Osteoblast (primary cell): ENCODE measurements at places on chromosomes 5 and 9. TPM values are rescaled to one million over a fixed set of nuclear protein-coding genes. Genes with fewer than 3 reads are reported as not detected.

GRCh38 chr9:133647765-133648469 lies 11.8 kb downstream of the DBH start:
- no peak for DNase-seq

DNA sequence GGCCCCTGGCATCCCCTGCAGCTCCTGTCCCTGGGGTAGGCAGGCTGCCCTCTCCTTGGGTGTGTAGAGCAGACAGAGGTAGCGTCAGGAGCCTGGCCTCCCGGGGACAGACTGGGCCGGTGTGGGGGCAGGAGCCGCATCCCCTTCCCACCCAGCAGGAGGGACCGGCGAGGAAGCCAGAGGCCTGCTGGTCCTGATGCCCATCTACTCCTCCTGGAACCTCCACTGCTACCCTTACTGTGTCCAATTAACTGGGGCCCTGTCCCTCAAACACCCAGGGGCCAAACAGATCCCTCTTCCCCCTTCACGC lies 15.6 kb downstream of the RALGDS start:
- DNase-seq, result peak; percentile 77

The GPR151 gene
- not detected in 2 replicates for total RNA-seq

The ZNF454 gene
- 2.5 and 3.8 TPM in 2 replicates for total RNA-seq

- DNase-seq, result peak; percentile 44
Measured at GRCh38 chr5:153352685-153353219, 137.7 kb upstream of the GRIA1 start.

DNA sequence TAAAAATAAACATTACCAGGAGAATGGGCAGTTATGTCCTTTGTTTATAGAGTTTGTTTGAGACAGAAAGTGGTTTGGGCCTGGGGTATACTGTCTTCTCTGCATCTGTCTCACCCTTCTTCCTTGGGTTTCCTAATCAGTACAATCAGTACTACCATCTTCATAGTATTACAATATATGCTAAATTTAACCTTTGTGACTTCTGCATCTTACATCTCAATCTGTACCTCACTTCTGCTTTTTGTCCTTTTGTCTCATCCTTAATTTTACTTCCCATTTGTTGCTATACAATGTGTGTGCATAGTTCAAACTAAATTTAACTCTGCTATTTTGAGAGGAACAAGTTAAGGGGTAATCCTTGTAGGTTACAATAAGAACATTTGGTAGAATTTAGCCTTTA lies 19.6 kb downstream of the FBXO38 start:
- no peak for DNase-seq

- DNase-seq, result no peak
Measured at GRCh38 chr5:76972689-76973088, 19.8 kb downstream of the CRHBP start.

The FGF10 gene
- 1.4 and 1.8 TPM in 2 replicates for total RNA-seq

DNA sequence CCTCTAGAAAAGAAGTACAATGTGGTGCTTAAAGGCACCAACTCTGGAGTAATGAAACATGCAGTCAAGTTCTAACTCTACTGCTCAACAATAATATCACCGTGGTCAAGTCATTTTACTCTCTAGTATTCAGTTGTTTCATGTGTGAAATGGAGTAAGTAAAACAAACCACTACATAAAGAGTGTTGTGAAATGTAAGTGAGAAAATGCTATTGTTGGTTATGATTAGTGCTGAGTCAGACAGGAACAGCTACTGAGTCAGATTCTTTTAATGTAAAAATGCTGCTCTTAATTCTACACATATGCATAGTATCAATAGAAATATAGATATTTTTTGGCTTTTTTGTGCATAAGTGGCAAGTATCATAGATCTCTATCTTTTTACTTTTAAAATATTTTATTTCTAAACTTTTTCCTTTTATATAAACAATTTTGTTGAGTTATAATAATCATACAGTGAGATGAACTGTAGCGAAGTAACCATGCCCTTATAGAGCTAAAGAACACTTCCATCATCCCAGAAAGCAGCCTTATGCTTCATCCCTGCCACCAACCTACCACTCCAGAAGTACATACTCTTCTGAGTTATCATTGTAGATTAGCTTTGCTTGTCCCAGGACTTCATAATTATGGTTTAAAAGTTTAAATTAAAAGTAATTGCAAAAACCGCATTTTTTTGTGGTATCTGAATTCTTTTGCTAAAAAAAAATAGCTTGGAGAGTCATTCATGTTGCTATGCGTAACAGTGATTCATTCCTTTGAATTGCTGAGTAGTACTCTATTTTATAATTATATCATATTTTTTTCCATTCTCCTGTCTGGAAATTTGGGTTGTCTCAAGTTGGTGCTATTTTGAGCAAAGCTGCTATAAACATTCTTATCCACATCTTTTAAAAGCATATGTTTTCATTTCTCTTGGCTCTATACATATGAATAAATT lies 548.2 kb upstream of the CLINT1 start:
- DNase-seq, result peak; percentile 80
